ENCODE measurements at places on chromosomes 1 and 21.

- DNase-seq, result no peak
Measured at GRCh38 chr1:245074232-245074747, 80.5 kb upstream of the KIF26B start.

DNA sequence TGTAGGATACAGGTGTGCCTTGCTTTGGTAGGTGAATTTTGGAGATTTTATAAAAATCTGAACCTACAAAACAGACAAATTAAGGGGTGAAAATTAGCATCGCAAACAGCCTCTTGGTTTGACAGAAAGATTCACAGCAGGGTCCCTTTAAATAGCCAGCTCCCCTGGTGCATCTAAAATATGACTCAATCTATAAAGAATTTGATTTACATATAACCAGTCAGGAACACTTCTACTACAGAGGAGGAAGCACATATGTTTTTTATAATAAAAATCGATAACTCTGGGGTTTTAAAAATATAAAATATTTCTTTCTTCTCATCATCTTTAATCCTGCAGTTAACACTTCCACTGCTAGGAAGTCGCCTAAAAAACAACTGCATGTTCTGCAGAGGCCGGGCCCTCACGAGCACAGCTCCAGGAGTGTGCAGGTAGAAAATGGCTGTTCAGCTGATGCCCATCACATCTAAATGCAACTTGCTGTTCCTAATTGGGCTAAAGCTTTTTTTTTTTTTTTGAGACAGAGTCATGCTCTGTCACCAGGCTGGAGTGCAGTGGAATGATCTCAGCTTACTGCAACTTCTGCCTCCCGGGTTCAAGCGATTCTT, 203.4 kb downstream of the HS2ST1 start:
- no peak for DNase-seq

DNA sequence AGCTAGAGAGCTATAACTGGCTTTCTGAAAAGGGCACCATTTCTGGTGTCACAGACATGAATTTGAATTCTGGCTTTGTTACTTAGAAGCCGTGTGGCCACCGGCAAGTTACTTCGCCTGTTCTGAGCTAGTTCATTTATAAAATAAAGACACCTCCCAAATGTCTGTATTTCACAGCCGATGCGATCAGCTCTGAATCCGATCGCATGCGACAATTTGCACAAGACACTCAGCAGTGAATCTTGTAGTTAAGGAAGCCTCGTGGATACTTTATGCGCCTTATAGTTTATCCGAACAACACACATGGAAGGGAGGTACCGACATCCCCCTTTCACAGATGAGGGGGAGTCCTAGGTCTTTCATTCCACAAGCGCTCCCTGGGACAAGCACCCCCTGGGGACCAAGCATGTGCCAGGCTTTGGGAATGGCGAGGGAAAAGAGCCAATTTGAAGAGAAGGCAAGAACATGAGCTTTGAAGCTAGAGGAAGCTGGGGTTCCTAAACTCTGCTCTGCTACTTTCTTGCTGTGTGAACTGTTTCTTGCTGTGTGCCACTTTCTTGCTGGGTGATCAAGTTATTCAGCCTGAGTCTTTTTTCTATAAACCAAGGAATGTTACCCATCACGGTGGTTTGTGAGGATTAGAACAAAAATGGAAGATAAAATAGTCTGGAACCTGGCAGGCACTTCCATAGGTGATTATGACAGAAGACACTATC, 3.9 kb downstream of the ID3 start:
- no peak for DNase-seq

DNA sequence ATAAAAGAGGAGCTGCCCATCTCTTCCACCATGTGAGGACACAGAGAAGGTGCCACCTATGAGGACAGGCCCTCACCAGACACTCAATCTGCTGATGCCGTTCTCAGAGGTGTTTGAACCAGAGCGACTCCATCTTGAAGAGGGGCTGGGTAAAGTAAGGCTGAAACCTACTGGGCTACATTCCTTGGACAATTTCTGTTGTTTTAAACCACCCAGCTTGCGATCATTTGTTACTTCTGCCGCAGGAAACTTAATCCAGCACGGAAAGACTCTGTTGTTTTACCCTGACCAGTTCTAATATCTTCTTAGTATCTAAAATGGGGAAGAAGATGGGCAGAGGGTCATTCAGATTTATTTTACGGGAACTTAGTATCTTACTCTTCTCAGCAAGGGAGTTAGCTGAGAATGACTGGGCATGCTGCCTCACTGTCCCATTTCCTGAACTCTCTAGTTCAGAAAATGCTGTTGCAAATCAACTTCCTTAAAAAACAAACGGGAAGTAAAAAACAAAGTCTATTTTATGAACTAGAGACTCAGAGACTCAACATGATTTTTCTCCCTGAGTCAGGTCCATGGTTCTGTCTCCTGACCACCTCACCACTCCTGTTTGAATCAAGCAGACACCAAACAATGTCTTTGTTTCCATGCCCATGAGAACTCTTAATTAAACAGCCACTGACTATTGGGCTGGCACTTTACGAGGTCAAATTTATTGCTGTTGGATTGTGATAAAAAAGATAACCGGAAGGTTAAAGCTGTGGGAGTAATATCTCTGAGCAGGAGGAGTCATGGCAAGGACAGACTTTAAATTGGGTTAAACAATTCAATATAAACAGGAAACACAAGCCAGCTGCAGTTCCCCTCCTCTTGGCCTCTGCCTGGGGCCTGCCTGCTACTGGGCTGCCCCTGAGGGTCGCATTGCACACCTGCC, 23.8 kb upstream of the IFNAR1 start:
- DNase-seq, result peak; percentile 47

DNA sequence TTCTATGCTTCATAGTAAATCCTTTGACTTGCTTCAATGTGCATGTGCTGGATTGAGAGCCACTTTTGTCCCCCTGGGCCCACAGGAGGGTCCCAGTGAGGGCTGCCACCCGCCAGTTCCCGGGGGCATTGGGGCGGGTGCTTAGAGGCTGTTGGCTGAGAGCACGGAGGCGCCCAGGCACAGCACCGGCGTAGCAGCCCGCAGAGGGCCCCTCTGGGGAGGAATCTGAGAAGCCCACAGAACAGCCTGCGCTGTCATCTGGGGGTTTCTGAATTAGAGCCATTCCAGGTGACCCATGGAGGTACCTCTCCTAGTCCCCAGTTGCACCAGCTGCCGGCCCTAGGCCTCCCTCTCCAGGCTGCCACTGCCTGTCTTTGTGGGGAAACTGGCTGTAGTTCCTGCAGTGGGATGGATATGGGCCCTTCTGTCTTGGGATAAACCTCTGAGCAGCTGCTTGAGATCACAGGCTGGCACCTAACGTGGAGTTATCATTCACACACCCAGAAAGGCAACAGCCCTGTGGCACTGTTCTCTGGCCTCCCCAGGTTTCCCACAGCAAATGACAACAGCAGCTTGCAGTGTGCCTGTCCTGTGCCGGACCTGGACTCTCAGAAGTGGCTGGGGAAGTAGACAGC, 39.5 kb downstream of the TMEM51 start:
- DNase-seq, result no peak

DNA sequence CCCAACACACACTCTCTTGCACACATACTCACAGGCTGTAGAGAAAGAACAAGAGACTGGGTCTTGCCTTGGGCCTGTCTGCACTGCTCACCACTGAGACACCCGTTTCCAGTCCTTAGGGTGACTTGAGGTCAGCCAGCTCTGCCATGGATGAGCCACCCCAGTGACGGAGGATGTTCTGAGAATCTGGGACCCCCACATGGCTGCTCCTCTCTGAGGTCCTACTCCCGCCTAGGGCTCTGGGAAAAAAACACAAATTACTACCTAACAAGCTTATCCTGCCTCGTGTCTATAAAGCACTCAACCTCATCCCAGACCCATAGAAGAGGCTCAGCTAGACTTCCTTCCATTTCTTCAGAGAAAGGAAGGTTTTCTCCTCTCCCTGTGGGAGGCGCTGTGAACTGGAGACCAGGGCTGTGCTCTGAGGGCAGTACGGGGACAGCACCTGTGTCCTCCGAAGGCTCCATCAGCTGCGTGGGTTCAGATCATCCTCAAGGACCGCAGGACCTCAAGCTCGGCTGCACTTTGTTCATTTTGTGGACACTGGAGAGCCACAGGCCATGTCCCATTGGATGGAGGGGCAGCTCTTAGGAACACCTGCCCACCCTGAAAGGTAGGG, 4.3 kb upstream of the CLEC20A start:
- DNase-seq, result no peak

- no peak for DNase-seq
Measured at GRCh38 chr1:162626761-162627160, 5.5 kb upstream of the DDR2 start.

GRCh38 chr1:208013210-208013609, 102.3 kb upstream of the CD34 start:
- no peak for DNase-seq

- no peak for DNase-seq
Measured at GRCh38 chr21:30164796-30165195, 1.8 kb downstream of the CLDN17 start.

DNA sequence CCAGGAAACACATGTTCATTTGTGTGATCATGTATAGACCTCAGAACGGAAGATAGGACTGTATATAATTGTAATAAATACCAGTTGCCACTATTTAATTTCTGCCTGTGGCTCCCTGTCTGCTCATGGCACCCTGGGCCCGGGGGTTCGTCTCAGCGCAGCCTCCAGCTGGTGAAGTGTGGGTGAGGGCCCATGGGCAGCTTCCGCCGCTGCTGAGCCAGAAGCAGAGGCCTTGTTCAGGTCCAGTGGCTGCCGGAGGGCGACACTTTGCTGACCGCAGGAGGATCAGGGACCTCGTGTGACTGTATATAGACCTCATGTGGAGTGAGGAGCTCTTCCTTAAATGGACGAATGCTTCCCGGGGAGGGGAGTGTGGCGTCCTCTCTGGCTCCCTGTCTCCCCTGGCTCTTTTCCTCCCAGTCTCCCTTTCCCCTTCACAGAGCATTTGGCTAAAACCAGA, 155.9 kb downstream of the PEX14 start:
- no peak for DNase-seq

DNA sequence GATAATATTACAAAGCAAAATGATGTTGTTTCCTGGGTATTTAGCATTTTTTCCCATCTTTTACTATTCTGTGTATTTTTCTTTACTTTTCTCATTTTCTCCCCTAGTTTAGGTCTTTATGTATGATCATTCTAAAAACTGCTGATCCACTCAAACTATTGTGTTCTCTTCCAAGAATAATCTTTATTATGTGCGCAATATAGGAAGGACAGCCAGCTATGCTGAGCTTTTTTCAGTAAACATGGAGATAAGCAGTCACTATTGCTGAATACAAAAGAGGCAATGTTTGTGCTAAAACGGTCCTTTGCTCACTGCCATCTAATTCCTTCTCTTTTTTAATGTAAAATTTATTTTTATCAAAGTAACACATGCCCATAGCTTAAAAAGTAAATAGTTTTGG, 6.7 kb upstream of the PTBP2 start:
- no peak for DNase-seq

DNA sequence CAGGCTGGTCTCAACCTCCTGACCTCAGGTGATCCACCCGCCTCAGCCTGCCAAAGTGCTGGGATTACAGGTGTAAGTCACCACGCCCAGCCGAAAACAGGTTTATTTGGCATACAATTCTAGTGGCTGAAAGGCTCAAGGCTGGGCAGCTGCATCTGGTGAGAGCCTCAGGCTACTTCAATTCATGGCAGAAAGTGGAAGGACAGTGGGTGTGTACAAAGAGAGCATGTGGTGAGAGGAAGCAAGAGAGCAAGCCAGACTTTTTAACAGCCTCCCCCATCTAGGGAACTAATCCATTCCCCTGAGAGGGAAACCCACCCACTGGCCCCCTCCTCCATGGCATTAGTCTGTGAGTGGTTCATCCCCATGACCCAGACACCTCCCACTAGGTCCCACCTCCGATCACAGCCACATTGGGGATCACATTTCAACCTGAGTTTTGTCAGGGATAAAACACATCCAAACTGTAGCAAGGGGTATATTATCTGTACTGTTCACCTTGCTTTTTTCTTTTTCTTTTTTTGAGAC, 9.5 kb downstream of the BMP8A start:
- peak; percentile 100 for DNase-seq

DNA sequence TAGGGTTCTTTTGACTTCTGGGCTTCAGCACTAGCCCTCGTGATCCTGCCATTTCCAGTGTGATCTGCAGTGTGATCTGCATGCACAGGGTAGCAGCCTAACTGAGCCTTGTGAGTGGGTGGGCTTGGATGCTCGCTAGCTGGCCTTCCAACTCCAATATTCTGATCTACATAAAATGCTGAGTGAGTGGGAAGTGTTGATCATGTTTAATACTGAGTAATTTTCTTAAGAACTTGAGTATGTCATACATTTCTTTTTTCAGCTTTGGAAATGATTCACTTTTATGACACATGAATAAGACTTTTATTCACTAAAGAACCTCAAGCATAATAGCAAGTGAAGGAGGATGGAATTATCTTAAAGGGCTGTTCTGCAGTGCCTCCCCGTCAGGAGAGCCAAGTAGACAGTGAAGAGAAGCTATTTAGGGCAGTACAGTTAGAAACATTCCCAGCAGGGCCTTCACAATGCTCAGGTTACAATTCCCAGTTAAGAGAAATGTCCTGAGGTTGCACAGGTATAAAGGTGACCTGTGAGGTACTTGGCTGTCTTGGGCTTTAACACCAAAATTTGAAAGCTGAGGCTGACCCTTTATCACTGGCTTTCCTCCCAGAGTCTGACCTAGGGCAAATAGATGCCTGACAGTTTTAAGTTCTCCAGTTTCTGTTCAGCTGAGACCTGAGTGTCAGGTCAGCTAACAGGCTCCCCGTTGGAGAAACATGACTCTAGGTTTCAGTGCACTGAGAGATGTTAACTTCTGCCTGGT, 29.1 kb upstream of the LRRC8C start:
- no peak for DNase-seq

DNA sequence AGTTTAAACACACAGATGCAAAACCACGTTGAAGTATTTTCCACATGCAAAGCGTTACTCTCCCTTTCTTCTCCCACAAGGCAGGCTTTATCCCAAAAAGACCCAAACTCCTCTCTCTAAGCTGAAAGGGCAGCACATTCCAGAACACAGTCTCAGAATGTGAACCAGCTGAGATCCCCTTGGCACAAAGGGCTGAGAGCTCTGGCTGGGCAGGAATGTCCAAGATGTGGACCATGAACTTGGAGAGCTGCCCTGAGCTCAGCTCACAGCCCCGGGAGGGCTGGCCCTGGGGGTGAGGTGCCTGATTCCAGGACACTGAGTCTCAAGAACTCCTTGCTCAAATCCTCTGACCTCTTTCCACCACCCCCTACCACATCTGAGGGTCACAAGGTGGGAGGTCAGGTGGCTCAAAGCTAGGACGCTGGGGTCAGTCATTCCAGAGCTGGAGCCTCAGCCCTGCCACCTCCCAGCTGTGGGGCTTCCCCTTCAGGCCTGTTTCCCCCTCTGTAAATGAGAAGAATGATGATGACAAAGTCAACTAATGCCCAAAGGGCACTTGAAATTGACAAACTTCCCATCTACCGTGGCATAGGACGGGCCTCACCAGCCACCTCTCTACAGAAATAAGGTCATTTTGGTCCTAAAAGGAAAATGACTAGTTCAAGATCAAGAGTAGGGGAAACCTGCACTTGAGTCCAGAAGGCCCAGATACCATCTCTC, 11.5 kb downstream of the ALDH4A1 start:
- DNase-seq, result no peak

Data from NCI-H2029 (cell line).